Fibroblast of gingiva (primary cell): ENCODE measurements at places on chromosomes 4 and X.

GRCh38 chrX:154123241-154124219 lies 20.5 kb upstream of the OPN1LW start:
- DNase-seq: no peak

GRCh38 chr4:188262464-188262863 lies 123.2 kb downstream of the TRIML1 start:
- DNase-seq: no peak

DNA sequence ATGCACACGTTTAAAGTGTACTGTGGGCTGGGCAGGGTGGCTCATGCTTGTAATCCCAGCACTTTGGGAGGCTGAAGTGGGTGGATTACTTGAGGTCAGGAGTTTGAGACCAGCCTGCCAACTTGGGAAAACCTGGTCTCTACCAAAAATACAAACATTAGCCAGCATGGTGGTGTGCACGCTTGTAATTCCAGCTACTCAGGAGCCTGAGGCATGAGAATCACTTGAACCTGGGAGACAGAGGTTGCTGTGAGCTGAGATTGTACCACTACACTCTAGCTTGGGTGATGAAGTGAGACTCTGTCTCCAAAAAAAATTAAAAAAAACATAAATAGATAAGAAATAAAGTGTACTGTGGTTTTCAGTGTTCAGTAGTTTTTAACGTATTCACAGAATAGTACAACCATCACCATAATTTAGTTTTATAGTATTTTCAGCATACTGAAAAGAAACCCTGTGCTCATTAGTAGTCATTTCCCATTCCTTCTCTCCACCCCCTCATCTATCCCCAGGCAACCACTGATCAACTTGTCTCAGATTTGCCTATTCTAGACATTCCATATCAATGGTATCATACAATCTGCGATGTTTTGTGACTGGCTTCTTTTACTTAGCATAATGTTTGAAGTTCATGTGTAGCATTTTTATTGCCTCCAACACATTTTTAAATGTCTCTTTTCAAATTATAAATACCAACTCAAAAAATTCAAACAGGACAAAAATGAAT lies 19.1 kb downstream of the SLAIN2 start:
- peak; percentile 30 for DNase-seq

DNA sequence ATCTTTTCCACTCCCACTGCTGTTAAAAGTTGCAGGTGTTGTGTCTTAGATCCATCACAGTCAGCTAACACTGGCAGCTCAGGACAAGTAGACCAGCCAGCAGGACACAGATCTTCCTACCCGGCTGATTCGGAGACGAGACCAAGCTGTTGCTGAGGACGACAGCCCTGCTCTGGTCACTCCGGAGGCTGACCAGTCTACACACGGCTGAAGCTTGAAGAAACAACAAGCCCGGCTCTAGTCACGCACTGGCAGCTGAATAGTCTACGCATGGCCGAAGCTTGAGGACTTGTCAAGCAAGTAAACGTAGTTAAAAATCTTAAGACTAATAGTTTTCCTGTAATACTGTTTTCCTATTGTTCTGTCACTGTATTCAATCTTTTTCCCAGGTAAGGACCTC lies 1.8 kb downstream of the ACOX3 start:
- DNase-seq: no peak

- no peak for DNase-seq
Measured at GRCh38 chrX:7378406-7378805, 230.5 kb upstream of the PUDP start.

- no peak for DNase-seq
Measured at GRCh38 chrX:120244395-120244734, 6.2 kb upstream of the ZBTB33 start.

DNA sequence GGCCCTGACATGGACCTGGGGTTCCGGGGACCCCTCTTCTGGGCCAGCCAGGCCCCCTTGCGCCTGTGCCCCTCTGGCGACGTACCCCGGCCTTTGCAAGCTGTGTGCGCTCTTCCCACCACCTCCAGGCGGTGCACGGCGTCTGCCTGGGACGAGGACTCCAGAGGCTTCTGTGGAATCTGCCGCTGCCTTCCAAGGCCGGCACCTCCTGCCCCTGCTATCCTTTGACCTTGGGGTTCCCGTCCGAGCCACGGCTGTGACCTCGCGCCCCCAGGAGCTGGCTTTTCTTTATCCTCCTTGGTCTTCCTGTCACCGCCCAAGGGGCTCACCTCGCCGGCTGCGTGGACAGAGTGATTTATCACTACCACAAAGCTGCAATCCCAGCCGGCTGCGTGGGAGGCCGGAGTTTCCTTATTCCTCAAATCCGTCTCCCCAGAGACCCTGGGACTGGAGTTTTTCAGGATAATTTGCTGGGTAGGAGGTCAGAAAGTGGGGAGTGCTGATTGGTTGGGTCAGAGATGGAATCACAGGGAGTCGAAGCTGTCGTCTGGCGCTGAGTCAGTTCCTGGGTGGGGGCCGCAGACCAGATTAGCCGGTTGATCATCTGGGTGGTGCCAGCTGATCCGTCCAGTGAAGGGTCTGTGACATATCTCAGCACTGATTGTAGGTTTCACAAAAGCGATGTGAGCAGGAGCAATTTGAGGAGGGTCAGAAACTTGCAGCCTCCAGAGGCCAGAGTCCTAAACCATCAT lies 19.8 kb upstream of the PLCXD1 start:
- no peak for DNase-seq

DNA sequence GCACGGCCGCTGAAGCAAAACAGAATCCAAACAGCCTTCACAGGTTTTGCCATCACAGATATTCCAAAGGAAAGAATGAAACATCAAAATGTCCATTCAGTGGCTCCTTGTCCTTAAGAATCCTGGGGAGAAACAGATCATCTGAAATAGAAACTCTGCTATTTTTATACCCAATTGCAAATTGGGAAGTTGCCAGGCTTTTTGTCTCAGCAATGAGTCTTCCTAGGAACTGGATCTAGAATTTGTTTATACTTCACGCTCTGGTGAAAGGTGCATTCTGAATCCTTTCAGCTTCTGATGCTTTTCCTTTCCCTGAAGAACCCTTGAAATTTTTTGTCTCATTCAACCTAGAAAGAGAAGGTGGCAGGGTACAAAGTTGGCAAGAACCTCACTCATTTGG lies 218.9 kb downstream of the FBXW7 start:
- DNase-seq: peak; percentile 65

DNA sequence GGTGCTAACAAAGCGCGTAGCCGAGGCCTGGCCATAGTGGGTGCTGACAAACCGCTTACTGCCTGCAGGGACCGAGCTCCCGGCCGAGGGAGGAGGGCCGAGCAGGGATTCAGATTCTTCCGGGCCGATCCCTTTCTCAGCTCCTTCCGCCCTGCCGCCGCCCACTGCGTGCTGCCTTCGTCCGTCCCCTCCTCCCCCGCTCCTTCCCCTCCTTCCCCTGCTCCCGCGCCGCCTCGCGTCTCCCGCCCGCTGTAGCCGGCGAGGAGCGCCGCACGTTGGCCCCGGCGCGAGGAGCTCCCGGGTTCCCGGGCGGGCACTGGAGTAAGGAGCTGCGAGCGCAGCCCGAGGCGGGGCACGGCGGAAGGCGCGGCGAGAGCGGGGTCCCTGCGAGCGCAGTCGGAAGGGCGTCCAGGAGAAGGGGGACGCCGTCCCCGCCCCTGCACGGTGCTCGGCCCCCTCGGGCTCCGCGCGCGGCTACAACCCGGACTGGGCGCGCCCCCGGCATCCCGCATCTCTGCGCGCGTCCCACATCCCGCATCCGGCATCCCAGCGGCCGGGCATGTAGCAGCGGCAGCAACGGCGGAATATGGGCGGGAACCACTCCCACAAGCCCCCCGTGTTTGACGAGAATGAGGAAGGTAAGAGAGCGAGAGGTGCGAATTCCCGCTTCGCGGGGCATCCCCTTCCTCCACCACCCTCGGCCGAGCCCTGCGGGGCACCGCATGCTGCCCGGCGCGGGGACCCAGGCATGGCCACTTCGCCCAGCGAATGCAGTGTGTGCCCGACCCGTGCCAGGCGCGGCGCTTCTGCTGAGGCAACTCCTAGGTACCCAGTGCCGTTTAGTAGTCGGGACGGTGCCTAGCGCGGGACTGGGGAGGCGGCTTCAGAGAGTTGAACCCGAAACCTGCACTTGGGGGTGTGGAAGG lies at the start of gene STK32B:
Gene STK32B (plus strand): TSS at position 203 of the 926 bp plus-strand sequence.
- peak; percentile 71 for DNase-seq

DNA sequence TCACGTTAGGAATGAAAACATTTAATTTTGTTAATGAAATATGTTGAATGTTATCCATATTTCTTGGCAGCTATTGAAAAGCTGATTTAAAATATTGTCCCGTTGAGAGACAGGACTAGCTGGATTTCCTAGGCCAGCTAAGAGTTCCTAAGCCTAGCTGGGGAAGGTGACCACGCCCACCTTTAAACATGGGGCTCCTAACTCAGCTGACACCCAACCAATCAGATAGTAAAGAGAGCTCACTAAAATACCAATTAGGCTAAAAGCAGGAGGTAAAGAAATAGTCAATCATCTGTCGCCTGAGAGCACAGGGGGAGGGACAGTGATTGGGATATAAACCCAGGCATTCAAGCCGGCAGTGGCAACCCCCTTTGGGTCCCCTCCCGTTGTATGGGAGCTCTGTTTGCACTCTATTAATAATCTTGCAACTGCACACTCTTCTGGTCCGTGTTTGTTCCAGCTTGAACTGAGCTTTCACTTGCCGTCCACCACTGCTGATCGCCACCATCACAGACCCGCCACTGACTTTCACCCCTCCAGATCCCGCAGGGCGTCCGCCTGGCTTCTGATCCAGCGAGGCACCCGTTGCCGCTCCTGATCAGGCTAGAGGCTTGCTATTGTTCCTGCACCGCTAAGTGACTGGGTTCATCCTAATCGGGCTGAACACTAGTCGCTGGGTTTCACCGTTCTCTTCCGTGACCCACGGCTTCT lies 308.9 kb downstream of the GLUD2 start:
- DNase-seq: no peak

GRCh38 chr4:79050541-79050880 lies 111.3 kb upstream of the PAQR3 start:
- DNase-seq: no peak

DNA sequence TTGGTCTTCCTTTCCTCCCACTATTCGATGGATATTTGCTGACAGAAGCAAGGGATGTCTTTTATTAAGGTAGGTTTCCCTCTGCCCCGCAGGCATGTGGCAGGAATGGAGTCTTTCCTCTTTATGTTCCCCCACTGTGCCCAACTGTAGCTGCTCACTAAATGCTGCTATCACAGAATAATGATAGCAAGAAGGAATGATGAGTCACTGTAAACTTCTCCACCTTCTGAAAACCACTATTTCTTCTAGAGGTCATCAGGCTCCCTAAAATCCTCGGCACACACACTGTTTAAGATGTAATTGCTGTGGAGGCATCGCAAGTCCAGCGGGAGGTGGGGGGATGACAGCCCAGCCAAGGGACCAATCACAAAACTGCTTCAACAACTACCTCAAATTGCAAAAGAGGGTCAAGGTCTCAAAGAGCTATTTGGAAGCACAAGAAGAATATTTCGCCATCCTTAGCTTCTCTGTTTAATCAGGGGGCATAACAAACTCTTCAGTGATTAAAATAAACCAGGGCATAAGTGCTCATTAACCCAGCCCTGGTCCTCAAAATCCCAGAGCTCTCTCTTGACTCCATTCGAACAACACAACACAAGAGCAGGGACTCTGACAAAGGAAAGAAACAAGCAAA lies 13.9 kb downstream of the QDPR start:
- no peak for DNase-seq

- no peak for DNase-seq
Measured at GRCh38 chrX:118493653-118494297, 1.8 kb upstream of the DOCK11 start.

DNA sequence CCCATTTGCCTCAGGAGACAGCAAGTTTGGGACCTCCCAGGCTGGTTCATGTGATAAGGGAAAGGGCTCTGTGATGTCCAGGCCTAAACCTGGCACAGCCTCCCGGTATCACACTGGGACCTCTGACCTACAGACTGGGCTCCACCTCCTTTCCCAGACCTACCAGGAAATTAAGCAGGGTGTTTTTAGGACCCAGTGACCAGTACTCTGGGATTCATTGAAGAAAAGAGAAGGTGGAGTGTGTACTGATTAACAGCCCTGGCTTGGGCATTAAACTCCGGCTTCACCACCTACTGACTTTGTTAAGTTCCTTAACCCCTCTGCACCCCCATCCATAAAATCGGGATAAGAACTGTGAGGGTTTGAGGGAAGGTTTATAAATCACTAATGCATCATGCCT lies 28.6 kb downstream of the ASB9 start:
- DNase-seq: no peak

DNA sequence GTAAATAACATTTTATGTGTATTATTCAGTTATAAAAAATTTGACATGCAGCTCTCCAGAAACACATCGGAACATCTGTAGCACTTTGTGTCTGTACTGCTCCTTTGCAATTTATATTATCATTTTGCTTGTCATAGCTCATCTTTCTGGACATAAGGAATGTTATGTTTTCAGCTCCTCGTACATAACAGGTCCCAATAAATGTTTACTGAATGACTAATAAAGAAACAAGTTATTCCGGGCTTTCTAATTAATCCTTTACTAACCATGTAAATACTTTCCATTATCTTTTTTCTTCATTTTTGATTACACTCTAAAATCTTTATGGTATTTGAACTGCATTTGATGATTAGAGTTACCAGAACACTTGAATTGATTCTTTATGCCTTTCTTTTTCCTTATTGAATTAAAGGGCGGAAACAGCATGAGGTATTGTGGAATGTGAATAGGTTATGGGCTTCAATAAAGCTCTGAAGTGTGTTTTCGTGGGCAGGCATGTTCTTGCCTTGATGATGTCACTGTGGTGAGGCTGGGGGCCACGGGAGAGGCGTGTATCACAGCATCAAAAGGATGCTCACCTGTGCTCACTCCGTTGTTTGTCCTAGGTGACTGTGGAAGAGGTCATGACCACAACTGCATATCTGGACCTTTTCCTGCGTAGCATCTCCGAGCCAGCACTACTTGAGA lies 131.6 kb downstream of the GATB start:
- no peak for DNase-seq

DNA sequence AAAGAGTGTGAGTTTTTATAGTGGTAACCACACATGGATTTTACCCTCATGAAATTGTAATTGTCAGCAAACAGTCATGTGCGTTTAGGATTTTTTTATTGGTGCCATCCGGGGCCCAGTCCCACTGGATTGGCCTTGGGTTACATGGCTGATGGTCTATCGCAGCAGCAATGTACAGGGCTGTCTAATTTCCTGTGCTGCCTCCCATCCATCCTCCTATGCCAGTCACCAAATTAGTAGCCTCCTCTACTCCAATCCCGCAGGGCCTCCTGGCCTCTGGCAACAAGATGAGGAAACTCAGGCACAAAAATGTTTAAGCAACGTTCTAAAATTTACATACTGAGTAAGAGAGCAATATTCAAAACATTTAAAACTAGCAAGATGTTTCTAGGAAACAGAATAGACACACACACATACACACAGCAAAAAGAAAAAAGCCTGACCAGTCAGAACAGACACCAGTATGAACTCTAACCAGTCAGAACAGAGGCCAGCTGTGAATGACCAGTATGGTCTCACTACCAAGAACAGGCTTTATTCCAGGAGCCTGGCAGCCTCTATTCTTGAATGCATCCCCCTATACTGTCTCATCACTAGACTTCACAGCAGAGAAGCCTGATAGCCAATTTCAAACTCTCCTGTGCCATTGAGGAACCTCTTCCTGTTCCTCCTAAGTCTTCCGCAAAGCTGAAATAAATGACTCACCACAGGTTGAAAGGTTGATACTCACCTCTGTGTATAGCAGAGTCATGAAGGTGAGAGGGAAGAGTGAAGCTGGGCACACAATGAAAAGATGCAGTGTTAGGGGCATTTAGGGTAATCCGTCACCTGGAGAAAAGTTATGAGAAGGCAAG lies 42.6 kb downstream of the CHRNA9 start:
- peak; percentile 12 for DNase-seq

GRCh38 chr4:186904101-186904500 lies 180.4 kb upstream of the FAT1 start:
- DNase-seq: peak; percentile 87
